Nasal cavity respiratory epithelium epithelial cell of viscerocranial mucosa (primary cell): ENCODE measurements at places on chromosomes 2 and 18. TPM values are rescaled to one million over a fixed set of nuclear protein-coding genes. Genes with fewer than 3 reads are reported as not detected.

The BARD1 gene
- total RNA-seq = 9.0 and 16.7 TPM in 2 replicates

The SPATA3 gene
- total RNA-seq = not detected in 2 replicates

The KCNS3 gene
- total RNA-seq = 4.1 and 8.1 TPM in 2 replicates

The HOXD12 gene
- total RNA-seq = not detected in 2 replicates

The NR4A2 gene
- 0.34 and 0.57 TPM in 2 replicates for total RNA-seq

The UGT1A8 gene
- total RNA-seq = under 0.01 and 0.14 TPM in 2 replicates

The CASP10 gene
- 7.0 and 8.9 TPM in 2 replicates for total RNA-seq

The UCN gene
- 1.0 and 1.1 TPM in 2 replicates for total RNA-seq

The ZNF407 gene
- total RNA-seq = 7.9 and 17.9 TPM in 2 replicates

The ALPP gene
- under 0.01 TPM in 1 of 2 replicates, not detected in the other for total RNA-seq

The ACVR1C gene
- total RNA-seq = 0.34 and 0.50 TPM in 2 replicates

The UGT1A7 gene
- under 0.01 and 1.3 TPM in 2 replicates for total RNA-seq

The DTNA gene
- total RNA-seq = 1.7 and 10.7 TPM in 2 replicates

The CXCR1 gene
- total RNA-seq = not detected in 2 replicates
